Heart left ventricle (tissue), 16 donors: ENCODE measurements at places on chromosomes 16 and 17. TPM values are rescaled to one million over a fixed set of nuclear protein-coding genes. Genes with fewer than 3 reads are reported as not detected.

The B4GALNT2 gene
- polyA plus RNA-seq, result not detected

The KRT24 gene
- not detected for polyA plus RNA-seq

The YBX2 gene
- polyA plus RNA-seq, result 2.0 TPM

The SPG7 gene
- 101 TPM for polyA plus RNA-seq

The SLC4A1 gene
- 0.03 TPM for polyA plus RNA-seq

The LGALS9 gene
- polyA plus RNA-seq, result 12.3 TPM

The TSNAXIP1 gene
- 0.67 TPM for polyA plus RNA-seq

The MYH3 gene
- polyA plus RNA-seq, result 0.57 TPM

The NHLRC4 gene
- 0.50 TPM for polyA plus RNA-seq

The CCT6B gene
- polyA plus RNA-seq, result 0.88 TPM

The MYO15A gene
- 0.30 TPM for polyA plus RNA-seq

The SOX9 gene
- 12.1 TPM for polyA plus RNA-seq

The ZG16 gene
- 0.04 TPM for polyA plus RNA-seq
